ENCODE measurements at places on chromosomes 5 and 9. TPM values are rescaled to one million over a fixed set of nuclear protein-coding genes. Genes with fewer than 3 reads are reported as not detected.

Gene BRINP1
- 2.7 TPM for total RNA-seq

Gene APBA1
- total RNA-seq, result 5.9 TPM

Gene SLC34A1
- total RNA-seq, result not detected

Gene LMNB1
- total RNA-seq, result 8.1 TPM

Gene N4BP3
- 0.75 TPM for total RNA-seq

Gene RIOK2
- total RNA-seq, result 39.4 TPM

Gene FBP2
- not detected for total RNA-seq

Gene PGM5
- 1.8 TPM for total RNA-seq

Gene UBTD2
- total RNA-seq, result 34.2 TPM

Gene RPL35
- total RNA-seq, result 1,259 TPM

Gene SLC28A3
- total RNA-seq, result 0.29 TPM

Gene LCN12
- total RNA-seq, result not detected

Gene WNT8A
- not detected for total RNA-seq

Gene FREM1
- total RNA-seq, result 0.31 TPM

Gene CCL21
- total RNA-seq, result not detected

Data from astrocyte (in vitro differentiated cells and primary cell).